Activated gamma-delta T cell (primary cell): ENCODE measurements at places on chromosomes 5 and 9.

- DNase-seq: no peak
Measured at GRCh38 chr5:9775339-9775738, 145.2 kb upstream of the TAS2R1 start.

DNA sequence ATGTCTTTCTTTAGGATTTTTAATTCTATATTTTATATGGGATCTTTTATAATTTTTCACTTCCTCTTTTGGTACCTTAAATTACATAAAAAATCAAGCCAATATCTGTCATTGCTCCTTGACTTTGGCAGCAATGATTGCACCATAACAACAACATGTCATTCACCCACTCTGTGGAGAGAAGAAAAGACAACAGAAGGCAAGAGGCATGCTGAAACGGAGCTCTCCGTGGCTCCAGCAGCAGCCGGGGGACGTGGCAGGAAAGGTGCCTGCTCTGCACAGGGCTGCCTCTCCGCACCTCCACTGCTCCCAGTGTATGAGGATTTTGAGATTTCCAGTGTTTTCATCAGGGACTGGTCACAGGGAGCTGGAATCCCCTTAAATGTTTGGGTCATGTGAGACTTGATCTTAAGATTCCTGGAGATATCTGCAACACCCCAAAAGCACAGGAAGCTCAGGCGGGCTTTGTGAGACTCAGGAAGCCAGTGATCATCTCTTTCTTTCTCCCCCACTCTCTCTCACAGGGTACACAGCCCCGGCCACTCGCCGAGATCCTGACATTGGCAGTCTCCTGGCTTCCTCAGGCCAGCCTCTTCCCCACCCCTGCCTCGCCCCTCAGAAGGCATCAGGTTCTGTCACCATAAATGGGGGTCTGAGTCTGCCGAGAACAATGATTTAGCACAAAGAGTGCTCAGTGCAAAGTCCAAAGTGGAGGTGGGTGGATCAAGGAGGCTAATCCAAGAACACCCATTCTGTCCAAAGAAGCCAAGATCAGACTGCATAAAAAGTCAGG is 74.6 kb downstream of the ACTL7B start:
- no peak for DNase-seq

DNA sequence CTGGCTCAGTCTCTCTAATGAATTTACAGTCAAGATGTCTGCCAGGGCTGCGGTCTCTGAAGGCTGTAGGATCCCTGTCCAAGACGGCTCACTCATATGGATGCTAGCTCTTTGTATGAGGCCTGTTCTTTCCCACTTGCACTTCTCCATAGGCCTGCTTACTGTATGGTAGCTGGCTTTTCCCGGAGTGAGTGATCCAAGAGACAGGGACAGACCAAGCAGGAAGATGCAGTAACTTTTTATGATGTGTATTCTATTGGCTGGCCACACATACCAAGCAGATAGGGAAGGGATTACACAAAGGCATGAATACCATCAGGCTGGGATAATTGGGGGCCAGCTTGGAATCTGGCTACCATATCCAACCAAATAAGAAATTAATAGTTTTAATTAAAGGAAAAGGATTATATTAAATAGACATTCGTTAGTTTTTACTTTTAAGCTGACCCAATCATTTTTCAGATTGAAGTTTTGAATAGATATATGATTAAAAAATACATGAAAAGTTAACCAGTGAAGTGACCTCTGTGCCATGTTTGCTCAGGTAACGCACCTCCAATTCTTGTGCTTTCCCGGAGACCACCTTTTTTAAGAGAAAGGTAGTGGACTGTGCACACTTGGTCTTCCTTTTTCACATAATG is 20.6 kb downstream of the NSD1 start:
- no peak for DNase-seq

GRCh38 chr5:173800340-173800739 is 87.8 kb upstream of the CPEB4 start:
- no peak for DNase-seq
